Activated T-cell treated with anti-CD3 and anti-CD28 coated beads, Interleukin-2, amount 50 U/mL, for 72 hours (primary cell): ENCODE measurements at places on chromosomes 2 and 18. TPM values are rescaled to one million over a fixed set of nuclear protein-coding genes. Genes with fewer than 3 reads are reported as not detected.

- no peak for DNase-seq
- no peak overlapping the region for H3K27ac ChIP-seq
- no peaks in the 10 kb centered on the region for H3K27me3 ChIP-seq
- H3K36me3 ChIP-seq: no peaks in the 10 kb centered on the region
- no peaks in the 10 kb centered on the region for H3K4me1 ChIP-seq
Measured at GRCh38 chr2:205287316-205287715, 395.0 kb upstream of the NRP2 start.

Gene RAB11FIP5
- 9.8 TPM for total RNA-seq

Gene CHRND
- total RNA-seq: not detected

- no peak overlapping the region for H3K4me3 ChIP-seq
- H3K36me3 ChIP-seq: no peaks in the 10 kb centered on the region
- H3K27ac ChIP-seq: no peak overlapping the region
- H3K4me1 ChIP-seq: no peaks in the 10 kb centered on the region
- peaks cover 33% of the 10 kb centered on the region for H3K27me3 ChIP-seq
- DNase-seq: no peak
Measured at GRCh38 chr2:200279857-200280256, 26.6 kb upstream of the SPATS2L start.

- no peak overlapping the region for H3K27ac ChIP-seq
- DNase-seq: no peak
- no peaks in the 10 kb centered on the region for H3K36me3 ChIP-seq
Measured at GRCh38 chr18:44701227-44701626, 20.5 kb downstream of the SETBP1 start.

DNA sequence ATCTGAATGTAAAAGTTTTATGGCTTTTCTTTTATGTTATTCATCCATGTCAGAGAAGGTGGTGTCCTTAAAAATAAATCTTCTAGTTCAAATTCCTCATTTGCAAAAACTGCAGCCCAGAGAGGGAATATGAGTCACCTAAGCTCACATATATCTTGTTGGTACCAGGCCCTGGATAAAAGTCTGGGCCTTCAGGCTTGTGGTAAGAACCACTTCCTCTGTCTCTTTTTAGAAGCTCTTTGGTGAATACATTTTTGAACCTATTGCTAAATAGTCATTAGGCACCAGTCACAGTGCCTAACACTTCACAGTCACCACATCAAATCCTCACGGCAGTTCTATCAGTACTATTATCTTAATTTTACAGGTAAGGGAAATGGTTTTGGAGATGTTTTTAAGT, 199.2 kb downstream of the KCNS3 start:
- no peak overlapping the region for H3K4me3 ChIP-seq
- H3K4me1 ChIP-seq: no peaks in the 10 kb centered on the region
- no peak for DNase-seq
- no peak overlapping the region for H3K27ac ChIP-seq

Gene MOCOS
- total RNA-seq: 1.2 TPM

DNA sequence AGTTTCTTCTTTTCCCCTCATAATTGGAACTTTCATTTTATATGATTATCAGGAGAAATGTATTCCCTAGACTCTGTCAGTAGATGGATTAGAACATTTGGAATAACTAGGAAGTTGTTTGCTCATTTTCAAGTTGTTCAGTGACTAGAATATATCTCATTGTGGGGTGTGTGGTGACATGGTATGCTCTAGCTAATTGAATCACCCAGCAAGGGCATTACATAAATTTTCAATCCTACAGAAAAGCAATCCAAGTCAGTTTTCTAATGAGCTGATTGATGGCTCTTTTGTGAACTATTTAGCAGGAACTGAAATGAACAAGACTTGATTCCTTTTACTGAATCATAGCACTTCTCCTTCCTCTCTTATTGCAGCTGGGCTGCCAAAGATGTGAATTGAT, 461.4 kb downstream of the TGIF1 start:
- H3K27ac ChIP-seq: no peak overlapping the region
- peaks cover 10% of the 10 kb centered on the region for H3K27me3 ChIP-seq
- DNase-seq: no peak
- no peaks in the 10 kb centered on the region for H3K36me3 ChIP-seq
- no peaks in the 10 kb centered on the region for H3K4me1 ChIP-seq

Gene MGAT4A
- total RNA-seq: 108 TPM

Gene RFX8
- total RNA-seq: 2.3 TPM

Gene WNT10A
- 8.6 TPM for total RNA-seq

Gene CBLN2
- not detected for total RNA-seq

DNA sequence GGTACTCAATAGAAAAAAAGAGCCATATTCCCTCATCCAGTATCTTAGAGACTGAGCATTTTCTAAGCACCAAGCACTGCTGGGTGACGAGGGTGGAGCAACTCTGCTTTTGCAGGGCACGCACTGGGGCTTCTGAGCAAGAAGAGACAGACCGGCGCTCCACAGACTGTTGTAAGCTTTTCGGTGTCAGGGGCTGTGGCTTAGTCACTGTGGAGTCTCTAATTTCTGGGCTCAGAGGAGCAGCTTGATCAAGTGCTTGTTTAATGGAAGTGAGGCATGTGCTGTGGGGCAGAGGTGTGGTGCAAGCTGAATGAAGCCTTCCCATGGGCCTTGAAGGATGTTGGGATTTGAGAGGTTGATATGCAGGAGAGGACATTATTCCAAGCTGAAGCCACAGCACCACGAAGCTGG, 227.1 kb downstream of the MYCN start:
- H3K4me3 ChIP-seq: no peak overlapping the region
- no peak overlapping the region for H3K27ac ChIP-seq
- no peak for DNase-seq
- H3K36me3 ChIP-seq: no peaks in the 10 kb centered on the region
- no peaks in the 10 kb centered on the region for H3K4me1 ChIP-seq

Gene CRYBA2
- not detected for total RNA-seq

Gene BABAM2
- total RNA-seq: 96.6 TPM

DNA sequence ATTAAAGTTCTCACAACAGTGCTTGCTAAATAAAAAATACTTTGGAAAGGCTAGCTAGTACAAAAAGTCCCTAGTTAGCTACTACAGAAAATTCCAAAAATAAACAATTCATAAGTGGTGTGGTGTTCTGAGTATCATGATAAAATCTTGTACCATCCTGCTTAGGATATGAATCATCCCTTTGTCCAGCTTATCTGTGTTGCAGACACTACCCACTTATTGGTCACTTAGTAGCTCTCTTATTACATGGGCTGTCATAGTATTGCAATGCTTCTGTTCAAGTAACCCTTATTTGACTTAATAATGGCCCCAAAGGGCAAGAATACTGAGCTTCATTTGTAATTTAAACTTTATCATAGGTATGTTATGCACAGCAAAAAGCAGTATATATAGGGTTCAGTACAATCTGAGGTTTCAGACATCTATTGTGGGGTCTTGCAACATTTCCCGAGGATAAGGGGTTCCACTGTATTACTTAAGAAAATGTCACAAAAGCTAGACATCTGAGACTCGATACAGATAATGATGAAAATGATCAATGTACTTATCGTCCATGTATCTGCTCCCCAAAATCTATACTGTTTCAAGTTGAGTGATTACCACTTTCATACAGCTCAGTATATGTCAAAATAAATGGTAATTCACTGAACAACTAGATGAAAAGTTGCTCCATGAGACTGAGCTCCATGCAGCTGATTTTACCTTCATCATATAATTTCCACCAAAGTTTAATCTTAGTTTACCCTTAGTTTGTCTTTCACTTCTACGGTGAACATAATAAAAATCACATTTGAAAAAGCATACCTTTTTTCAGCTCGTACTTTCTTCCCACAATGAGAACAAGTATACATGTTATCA, 93.8 kb downstream of the C2orf74 start:
- no peak for DNase-seq
- H3K4me1 ChIP-seq: no peaks in the 10 kb centered on the region
- peaks cover 15% of the 10 kb centered on the region for H3K36me3 ChIP-seq
- H3K27ac ChIP-seq: peak overlapping the region; percentile 43

Gene PHLPP1
- total RNA-seq: 6.3 TPM

DNA sequence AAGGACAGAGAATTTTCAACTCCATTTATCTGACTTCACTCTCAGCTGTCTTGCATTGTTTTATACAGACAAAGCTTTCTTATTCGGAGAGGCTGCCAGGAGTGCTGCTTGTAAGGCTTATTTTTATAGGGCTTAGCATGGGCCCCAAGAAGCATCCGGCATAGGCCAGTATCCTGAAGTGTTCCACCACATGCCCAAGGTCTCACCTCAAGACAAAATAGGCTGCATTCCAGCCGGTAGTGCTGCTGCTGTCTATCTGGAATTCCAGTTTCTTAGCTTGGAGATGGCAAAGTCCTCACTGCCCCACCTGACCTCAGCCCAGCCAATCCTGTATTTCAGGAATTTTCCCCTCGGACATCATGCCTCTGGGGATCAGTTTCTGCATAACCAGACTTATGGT, 47.6 kb upstream of the MCFD2 start:
- DNase-seq: no peak
- H3K27me3 ChIP-seq: no peaks in the 10 kb centered on the region
- peaks cover 26% of the 10 kb centered on the region for H3K4me1 ChIP-seq
- H3K36me3 ChIP-seq: peaks cover 3% of the 10 kb centered on the region
- H3K27ac ChIP-seq: no peak overlapping the region
- no peak overlapping the region for H3K4me3 ChIP-seq

Gene GREB1
- 2.4 TPM for total RNA-seq

DNA sequence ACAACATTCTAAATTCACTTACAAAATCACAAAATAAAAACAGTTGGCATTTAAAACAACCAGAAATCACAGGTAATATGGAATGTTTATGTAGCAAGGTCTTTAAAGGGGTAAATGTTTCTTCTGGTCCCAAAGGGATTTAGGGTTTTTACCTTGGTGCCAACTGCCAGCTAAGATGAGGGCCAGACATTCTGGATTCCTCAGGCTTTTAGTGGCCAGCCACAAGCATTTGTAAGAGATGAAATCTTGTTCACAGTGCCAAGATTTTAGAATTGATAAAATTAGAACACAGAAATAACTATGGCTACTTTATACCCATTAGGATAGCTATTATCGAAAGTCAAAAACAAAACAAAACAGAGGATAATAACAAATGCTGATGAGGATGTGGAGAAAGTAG, 60.4 kb upstream of the CDKL4 start:
- no peak overlapping the region for H3K27ac ChIP-seq
- H3K27me3 ChIP-seq: no peaks in the 10 kb centered on the region
- no peaks in the 10 kb centered on the region for H3K4me1 ChIP-seq
- DNase-seq: no peak
- no peaks in the 10 kb centered on the region for H3K36me3 ChIP-seq

GRCh38 chr2:167692936-167693335, 554.5 kb downstream of the STK39 start:
- no peak overlapping the region for H3K27ac ChIP-seq
- DNase-seq: no peak
- H3K4me1 ChIP-seq: no peaks in the 10 kb centered on the region
- no peak overlapping the region for H3K4me3 ChIP-seq
- no peaks in the 10 kb centered on the region for H3K36me3 ChIP-seq

DNA sequence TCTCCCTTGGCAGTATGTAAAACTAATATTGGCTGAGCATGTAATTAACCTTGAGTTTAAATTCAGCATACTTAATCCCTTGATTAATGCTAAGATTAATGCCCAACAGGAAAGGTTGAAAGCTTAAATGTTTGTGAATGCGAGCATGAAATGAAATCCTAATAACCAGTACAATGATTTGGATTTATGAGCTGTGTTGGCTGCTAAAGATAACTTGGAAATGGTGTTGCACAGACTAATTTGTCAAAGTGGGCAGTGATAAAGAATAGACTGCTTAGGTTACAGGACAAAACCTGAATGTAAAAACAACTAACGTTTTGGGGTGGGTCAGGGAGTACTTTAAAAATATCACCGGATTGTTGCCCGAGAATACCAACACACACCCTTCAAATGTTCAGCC, 70.6 kb downstream of the MGAT5 start:
- H3K27ac ChIP-seq: no peak overlapping the region
- H3K4me3 ChIP-seq: no peak overlapping the region
- no peaks in the 10 kb centered on the region for H3K27me3 ChIP-seq
- no peak for DNase-seq

DNA sequence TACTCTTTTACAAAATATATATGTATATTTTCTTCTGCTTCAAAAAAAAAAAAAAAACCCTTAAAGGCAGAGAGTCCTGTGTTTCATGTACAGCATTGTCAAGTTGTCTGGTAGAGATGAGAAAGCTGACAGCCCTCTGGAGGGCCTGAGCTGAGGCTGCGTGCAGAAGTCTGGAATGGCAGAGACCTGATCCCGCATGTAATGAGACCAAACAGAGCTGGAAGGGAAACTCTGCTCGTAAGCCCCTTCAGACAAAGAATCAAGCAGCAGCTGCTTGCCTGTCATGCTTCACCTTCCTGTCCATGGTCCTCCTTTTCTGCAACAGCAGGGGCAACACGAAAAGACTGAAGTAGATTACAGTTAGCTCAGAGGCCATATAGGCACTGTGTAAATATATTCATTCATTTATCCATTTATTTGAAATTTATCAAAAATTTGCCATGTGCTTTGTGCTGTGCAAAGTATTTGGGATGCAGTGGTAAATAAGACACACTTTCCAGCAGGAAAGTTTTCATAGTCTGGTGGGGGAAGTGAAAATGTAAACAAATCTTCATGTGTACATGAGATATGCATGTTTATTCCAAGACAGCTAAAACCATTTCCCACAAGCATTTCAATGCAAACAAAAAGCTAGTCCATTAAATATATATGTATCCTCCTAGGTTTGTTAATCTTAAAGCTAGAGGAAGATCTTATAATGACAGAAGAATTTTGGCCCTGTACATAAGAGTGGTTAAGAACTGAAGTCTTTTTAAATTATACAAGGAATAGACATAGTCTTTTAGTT, 912.7 kb downstream of the CPS1 start:
- no peak overlapping the region for H3K27ac ChIP-seq
- no peak for DNase-seq
- no peaks in the 10 kb centered on the region for H3K4me1 ChIP-seq
- H3K36me3 ChIP-seq: no peaks in the 10 kb centered on the region
- H3K4me3 ChIP-seq: no peak overlapping the region

- DNase-seq: no peak
- H3K4me3 ChIP-seq: no peak overlapping the region
- no peaks in the 10 kb centered on the region for H3K27me3 ChIP-seq
- no peak overlapping the region for H3K27ac ChIP-seq
- H3K36me3 ChIP-seq: no peaks in the 10 kb centered on the region
- H3K4me1 ChIP-seq: no peaks in the 10 kb centered on the region
Measured at GRCh38 chr2:101160454-101160853, 9.3 kb upstream of the TBC1D8 start.

GRCh38 chr2:223779877-223780276, 57.5 kb downstream of the AP1S3 start:
- no peaks in the 10 kb centered on the region for H3K27me3 ChIP-seq
- no peak overlapping the region for H3K4me3 ChIP-seq
- peak; percentile 58 for DNase-seq
- H3K36me3 ChIP-seq: peaks cover 3% of the 10 kb centered on the region

- no peaks in the 10 kb centered on the region for H3K4me1 ChIP-seq
- no peak overlapping the region for H3K4me3 ChIP-seq
- DNase-seq: no peak
- H3K36me3 ChIP-seq: no peaks in the 10 kb centered on the region
- no peak overlapping the region for H3K27ac ChIP-seq
Measured at GRCh38 chr2:237885931-237886684, 26.7 kb downstream of the RAMP1 start.
